Astrocyte (in vitro differentiated cells and primary cell): ENCODE measurements at places on chromosomes 7 and 10. TPM values are rescaled to one million over a fixed set of nuclear protein-coding genes. Genes with fewer than 3 reads are reported as not detected.

DNA sequence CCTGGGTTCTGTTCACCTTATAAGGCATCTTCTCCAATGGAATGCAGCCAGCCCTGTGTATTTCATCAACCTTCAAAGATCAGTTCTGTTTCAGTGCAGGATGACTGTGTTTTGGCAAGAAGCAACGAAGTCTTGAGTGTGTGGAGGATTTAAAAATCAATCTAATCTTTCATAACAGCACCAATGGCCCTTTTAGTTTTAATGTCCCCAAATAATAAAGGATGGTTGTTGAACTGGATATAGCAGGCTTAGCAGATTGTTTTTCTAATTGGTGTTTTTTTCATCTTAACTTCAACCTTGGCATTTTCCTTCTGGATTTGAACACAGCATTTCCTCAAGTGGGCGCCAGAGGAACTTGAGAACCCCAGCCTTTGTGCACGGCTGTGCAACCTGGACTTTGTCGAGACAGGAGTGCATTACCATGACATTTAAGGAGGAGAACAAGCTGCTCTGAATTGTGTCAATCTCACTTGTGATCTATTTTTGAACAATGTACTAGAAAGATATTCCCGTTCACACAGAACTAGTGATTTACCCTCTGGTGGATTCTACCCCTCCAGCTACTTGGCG is 313.3 kb upstream of the AKR1E2 start:
- peak; percentile 49 for DNase-seq

DNA sequence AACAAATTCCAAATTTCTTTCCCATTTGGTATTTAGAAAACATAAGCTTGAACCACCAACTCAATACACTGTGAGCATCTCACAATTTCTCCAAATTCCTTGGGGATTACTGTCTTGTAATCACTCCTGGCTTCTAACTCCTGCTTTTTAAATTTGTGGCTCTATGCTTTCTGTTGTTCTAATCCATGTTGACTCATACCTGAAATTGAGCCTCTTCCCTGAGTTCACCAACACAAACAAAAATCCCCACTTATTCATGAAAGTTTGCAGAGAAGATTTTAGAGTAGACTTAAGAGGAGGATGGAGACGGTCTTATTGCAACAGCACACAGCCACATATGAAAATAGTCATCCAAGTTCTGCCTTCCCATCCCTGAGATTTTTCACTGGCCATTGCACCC is 252.5 kb downstream of the PTEN start:
- DNase-seq, result peak; percentile 71

- DNase-seq, result no peak
Observed at GRCh38 chr7:98956937-98957336, 78.6 kb downstream of the TRRAP start.

Gene CLRN3
- not detected in 2 replicates for total RNA-seq

- no peak for DNase-seq
Observed at GRCh38 chr10:113751181-113751732, at the start of gene PLEKHS1. PLEKHS1 (plus strand) TSS chr10:113751682; CDS start chr10:113755278, 3,596 bp downstream.

Gene UPK3B
- total RNA-seq, result 0.64 TPM in 1 of 2 replicates, not detected in the other

DNA sequence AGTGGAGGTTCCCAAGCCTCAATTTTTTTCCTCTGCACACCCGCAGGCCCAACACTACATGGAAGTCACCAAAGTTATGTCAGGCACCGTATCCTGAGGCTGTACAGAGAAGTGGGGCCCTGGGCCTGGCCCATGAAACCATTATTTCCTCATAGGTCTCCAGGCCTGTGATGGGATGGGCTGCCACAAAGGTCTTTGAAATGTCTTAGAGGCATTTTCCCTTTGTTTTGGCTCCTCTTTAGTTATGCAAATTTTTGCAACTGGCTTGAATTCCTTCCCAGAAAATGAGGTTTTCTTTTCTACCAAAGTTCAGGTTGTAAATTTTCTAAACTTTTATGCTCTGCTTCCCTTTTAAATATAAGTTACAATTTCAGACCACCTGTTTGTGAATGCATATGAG is 365.2 kb downstream of the HGF start:
- no peak for DNase-seq

DNA sequence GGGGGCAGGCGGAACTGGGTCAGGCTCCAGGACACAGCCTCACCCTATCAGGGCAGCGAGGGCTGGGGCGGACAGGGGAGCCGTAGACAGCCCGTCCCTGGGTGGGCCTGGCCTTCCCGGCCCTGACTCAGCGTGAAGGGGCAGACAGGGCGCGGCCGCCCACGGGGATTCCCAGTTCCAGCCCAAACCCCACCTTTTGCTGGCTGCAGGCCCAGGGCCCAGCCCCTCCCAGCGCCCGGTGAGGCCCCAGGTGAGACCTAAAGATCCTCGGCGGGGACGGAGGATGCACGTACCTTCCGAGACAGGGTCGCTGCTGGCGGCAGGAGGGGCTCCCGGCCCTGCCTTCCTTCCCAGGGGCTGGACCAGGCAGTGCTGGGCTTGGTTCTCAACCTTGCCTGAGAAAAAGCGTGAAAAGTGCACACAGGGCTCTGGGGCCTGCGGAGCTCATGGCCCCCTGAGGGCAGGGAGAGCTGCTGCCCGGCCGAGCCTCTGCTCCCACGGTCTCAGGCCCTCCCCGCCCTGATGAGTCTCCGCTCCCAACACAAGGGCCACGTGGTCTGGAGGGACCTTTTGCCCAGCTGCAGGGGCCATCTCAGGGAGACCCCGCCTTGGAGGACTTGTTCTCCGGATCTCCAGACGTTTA is 43.9 kb upstream of the DNAJB6 start:
- no peak for DNase-seq

GRCh38 chr10:1134156-1134555 is 78.0 kb downstream of the WDR37 start:
- no peak for DNase-seq

- peak; percentile 16 for DNase-seq
Observed at GRCh38 chr7:23184709-23185359, 3.0 kb downstream of the NUP42 start.

Gene LOXL4
- 26.6 and 41.2 TPM in 2 replicates for total RNA-seq

Gene ZNF467
- 16.5 and 16.6 TPM in 2 replicates for total RNA-seq

DNA sequence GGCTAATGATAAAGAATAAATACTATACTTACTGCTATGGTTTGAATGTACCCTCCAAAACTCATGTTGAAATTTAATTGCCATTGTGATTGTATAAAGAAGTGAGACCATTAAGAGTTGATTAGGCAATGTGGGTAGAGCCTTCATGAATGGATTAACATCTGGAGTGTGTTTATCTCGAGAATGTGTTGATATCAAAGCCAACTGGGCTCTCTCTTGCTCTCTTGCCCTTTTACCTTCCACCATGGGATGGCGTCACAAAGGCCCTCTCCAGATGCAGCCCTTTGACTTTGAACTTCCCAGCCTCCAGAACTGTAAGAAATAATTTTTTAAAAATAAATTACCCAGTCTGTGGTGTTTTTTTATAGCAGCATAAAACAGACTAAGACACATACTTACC is 50.1 kb upstream of the GHITM start:
- no peak for DNase-seq

Gene EMX2
- total RNA-seq, result not detected in 2 replicates

DNA sequence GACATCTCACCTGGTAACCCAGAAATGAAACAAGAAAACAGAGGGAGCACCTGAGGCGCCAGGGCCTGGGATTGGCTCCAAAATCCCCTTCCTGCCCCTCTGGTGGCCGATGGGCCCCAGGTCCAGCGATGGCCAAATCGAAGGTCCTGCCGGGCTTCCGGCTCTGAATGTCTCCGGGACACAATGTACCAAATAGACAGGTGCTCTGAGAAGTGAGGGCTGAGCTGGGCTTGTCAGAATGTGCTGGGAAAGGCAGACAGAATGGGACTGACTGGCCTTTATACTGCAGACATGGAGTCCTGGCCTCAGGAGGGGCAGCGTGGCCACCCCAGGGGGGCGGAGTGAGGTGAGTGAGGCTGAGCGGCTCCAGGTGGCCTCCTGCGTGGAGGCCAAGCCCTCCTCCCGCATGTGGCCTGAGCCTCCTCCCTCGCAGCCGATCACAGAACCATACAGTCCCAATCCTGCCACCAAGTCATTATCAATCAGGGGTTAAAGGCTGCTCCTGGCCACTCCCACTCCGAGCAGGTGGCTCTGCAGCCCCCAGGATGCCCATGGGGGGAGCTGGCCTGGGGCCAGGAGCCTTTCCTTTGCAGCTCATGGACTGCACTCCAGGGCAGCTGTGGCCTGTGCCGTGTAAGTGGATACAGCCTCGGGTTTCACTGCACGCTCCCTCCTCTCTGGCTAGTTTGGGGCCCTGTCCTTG is 185.5 kb downstream of the ADARB2 start:
- DNase-seq, result no peak

- no peak for DNase-seq
Observed at GRCh38 chr7:105587909-105588635, 6.8 kb upstream of the EFCAB10 start.

GRCh38 chr7:140404565-140405065 is 757 bp downstream of the RAB19 start:
- DNase-seq, result peak; percentile 5

Gene SEC24C
- 96.1 and 99.0 TPM in 2 replicates for total RNA-seq

DNA sequence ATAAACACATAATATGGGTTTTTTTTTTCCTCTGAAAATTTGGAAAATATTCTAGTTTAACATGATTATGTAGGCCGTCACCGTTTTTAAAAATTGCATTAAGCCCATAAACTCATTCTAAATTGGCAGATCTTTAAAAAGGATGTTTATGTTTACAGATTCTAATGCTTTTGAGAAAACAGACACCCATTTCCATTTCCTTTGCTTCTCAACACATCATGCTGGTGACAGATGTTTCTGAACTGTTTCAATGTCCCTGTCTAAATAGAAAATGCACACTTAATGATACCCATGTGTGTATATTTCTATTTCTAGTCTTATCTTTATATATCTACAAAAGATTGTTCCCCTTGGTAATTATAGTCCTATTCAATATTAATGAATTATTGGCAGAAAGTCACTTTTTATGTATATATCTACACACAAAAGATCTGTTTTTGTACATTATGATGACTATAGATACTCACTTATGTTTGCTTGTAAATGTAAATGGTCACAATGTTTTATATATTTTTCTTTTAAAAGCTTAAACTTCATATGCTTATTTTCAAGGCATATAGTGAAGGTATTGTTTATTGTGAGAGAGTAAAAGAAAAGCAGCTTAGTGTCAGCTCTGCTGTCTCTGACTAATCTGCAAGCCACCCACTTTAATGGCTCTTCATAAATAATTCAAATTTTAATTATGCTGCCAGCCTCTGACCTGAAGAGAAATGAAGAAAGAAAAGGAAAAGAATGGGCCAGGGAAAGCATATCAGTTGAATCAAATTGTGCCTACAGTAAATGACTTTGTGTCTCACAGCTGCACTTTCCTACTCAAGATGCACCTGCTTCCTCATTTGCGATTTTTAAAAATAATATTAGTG is 179.4 kb downstream of the CACNA2D1 start:
- DNase-seq, result no peak

DNA sequence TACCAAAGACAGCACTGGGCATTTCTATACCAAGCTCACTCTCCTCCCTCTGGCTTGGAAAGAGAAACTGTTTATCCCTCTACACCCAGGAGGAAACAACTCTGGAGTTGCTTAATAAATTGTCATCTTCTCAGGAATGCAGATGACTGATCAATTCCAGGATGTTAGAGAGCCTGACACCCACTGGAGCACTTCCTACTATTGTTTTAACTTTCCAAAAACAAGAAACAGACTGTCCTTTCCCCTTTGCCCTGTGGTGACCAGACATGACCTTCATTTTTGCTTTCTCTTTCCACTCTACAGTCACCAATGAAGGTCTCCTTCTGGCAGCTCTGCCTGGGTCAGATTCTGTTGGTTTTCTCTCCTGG is 19.6 kb downstream of the GIMAP4 start:
- no peak for DNase-seq

Gene TAS2R60
- not detected in 2 replicates for total RNA-seq

Gene AKR1C3
- total RNA-seq, result 0.43 and 1.0 TPM in 2 replicates

DNA sequence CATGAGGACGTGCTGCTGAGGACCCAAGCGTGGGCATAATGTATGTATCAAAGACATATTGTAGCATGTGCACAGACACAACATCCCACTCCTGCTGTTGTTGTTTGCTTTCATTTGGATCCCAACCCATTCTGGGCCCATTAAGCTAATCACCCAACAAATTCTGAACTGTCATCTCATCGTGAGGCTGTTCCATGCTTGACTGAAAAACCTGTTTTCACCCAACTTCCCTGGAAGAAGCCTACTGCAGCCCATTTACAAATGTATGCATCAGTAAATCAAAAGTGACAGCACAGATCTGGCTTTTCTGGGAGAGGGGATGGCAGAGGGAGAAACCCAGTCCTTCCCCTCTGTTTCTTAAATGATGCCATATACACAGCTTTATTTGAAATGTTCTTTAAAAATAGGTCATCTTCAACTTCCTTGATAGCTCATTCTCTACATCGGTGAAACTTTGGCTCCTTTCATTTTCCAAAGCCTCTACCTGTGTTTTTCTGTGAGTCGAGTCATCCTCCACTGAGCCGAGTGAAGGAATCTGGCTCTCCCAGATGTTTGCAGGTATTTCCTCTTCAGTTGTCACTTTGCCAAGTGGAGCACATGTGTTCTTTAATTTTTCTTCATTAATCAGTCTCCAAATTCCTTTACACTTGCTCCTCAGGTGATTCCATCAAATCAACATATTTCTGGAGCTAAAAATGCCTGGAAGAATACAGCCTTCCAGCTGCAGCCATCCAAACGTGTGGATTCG is 151.8 kb downstream of the CHN2 start:
- no peak for DNase-seq

GRCh38 chr7:17983221-17984062 is 43.1 kb upstream of the SNX13 start:
- no peak for DNase-seq

GRCh38 chr7:139118234-139118804 is 8.8 kb upstream of the ZC3HAV1 start:
- DNase-seq, result peak; percentile 73

GRCh38 chr10:11881477-11882417 is 58.6 kb downstream of the PROSER2 start:
- no peak for DNase-seq

GRCh38 chr10:61774031-61774430 is 111.3 kb downstream of the CABCOCO1 start:
- DNase-seq, result no peak

DNA sequence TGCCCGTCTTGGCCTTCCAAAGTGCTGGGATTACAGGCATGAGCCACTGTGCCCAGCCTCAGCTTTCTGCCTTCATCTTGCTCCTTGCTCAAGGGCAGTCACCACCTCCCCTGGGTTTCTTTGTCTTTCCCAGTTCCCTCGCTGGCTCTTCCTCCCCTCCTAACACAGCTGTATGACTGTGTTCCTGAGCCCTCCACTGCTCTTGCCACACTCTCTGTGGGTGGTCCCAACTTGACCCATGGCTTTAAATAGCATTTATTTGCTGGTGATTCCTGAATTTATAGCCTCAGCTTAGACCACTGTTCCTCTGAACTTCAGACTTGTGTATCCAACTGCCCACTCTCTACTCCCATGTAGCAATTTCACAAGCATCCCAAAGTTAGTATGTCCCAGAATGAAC is 181.3 kb downstream of the BAMBI start:
- no peak for DNase-seq

Gene KAZALD1
- 8.1 and 9.6 TPM in 2 replicates for total RNA-seq

- DNase-seq, result no peak
Observed at GRCh38 chr7:101686030-101686429, 56.9 kb upstream of the MYL10 start.
